ENCODE measurements at places on chromosomes 3 and 15.

- DNase-seq = peak; percentile 88
Observed at GRCh38 chr3:87227104-87227834, at the start of gene CHMP2B. TSS of gene CHMP2B (plus strand) at chr3:87227309. CDS start at chr3:87227523, 214 bp downstream.

DNA sequence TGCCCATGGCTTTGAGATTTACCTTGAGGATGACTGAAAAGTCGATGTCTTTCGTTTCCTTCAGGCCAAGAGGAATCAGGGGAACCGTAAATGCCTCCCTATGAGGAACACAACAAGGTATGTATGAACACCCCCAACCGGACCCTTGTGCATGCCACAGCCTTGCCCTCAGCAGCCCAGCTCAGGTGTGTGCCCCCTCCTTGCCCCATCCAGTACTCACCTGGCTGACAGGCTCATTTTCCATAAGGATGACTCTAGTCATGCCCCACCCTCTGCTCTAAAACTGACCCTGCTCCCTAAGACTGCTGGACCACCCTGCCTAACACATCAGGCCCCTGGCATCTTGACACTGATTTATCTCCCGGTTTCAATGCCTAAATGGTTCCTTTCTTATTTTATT, 270.0 kb downstream of the GOLGA6L6 start:
- no peak for DNase-seq

- no peak for DNase-seq
Observed at GRCh38 chr3:180619723-180620122, 17.8 kb downstream of the TTC14 start.

DNA sequence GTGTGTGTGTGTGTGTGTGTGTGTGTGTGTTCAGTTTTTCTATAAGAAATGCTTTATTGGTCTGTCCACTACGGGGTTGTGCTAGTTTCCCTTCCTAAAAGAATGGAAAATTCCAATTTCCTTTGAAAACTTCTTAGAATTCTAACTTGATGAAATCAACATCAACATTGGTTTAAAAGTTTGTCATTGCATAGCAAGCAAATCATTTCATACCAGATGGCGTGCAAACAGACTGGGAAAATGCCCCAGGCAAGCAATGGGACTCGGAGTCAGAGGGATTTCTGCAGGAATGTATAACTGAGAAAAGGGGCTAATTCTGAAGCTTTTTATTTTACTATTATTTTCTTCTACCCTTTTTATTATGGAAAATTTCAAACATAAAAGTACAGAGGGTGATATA, 13.1 kb upstream of the DYNC1LI1 start:
- DNase-seq = no peak

DNA sequence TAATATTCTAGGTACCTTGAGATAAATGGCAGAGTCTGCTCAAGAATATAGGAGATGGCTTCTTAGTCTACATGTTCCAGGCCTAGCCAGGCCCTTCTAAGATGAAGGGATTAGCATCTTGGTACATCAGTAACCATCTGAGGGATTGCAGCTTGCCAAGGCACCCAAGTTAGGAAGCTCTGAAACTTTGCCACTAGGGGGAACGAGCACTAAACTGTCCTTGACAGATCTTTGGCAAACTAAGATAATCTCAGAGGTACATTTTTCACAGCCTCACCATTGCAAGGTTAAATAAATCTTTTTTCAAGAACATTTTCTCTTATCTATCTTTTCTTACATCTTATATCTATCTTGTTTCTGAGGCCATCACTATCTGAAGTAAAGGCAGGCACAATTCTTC, 351.2 kb downstream of the RAP2B start:
- DNase-seq = peak; percentile 11

- DNase-seq = no peak
Observed at GRCh38 chr3:197417441-197417840, 119.0 kb upstream of the DLG1 start.

GRCh38 chr3:68945225-68945624, 12.9 kb upstream of the TAFA4 start:
- no peak for DNase-seq

GRCh38 chr3:158717576-158717975, 14.7 kb downstream of the RARRES1 start:
- no peak for DNase-seq

- DNase-seq = no peak
Observed at GRCh38 chr15:70863450-70864218, 9.7 kb upstream of the LARP6 start.
